Fibroblast of the aortic adventitia (primary cell): ENCODE measurements at places on chromosomes 13 and 19. TPM values are rescaled to one million over a fixed set of nuclear protein-coding genes. Genes with fewer than 3 reads are reported as not detected.

Gene GSX1
- not detected in 2 replicates for total RNA-seq

Gene SLC25A41
- total RNA-seq: not detected in 2 replicates

Gene POLR1G
- total RNA-seq: 3.0 and 5.7 TPM in 2 replicates

Gene SLITRK6
- 0.18 and 0.57 TPM in 2 replicates for total RNA-seq

Gene ZNF471
- 2.5 and 11.0 TPM in 2 replicates for total RNA-seq

Gene ZSCAN4
- total RNA-seq: not detected in 2 replicates

Gene SLITRK5
- under 0.01 and 0.09 TPM in 2 replicates for total RNA-seq

Gene PABPC3
- total RNA-seq: 0.08 and 0.09 TPM in 2 replicates

Gene ZNF841
- total RNA-seq: 26.0 and 28.9 TPM in 2 replicates

Gene SHC2
- total RNA-seq: 0.81 and 3.3 TPM in 2 replicates

Gene ZNF470
- total RNA-seq: 6.4 and 8.7 TPM in 2 replicates

Gene RFPL4A
- total RNA-seq: not detected in 2 replicates

Gene SGCG
- 2.1 and 15.4 TPM in 2 replicates for total RNA-seq

Gene ADGRL1
- total RNA-seq: 6.0 and 14.3 TPM in 2 replicates

Gene ZNF791
- total RNA-seq: 15.8 and 16.1 TPM in 2 replicates

Gene CAPN12
- total RNA-seq: 0.18 TPM in 1 of 2 replicates, not detected in the other
